ENCODE measurements at places on chromosomes 12 and 14.
A peak's percentile ranks its signal among the peaks of the same experiment; 100 is the strongest.

- no peak for DNase-seq
Observed at GRCh38 chr14:24013654-24014514, 25.2 kb downstream of the DHRS4L2 start.

GRCh38 chr12:79366374-79366773 is 324.4 kb downstream of the PAWR start:
- no peak for DNase-seq

DNA sequence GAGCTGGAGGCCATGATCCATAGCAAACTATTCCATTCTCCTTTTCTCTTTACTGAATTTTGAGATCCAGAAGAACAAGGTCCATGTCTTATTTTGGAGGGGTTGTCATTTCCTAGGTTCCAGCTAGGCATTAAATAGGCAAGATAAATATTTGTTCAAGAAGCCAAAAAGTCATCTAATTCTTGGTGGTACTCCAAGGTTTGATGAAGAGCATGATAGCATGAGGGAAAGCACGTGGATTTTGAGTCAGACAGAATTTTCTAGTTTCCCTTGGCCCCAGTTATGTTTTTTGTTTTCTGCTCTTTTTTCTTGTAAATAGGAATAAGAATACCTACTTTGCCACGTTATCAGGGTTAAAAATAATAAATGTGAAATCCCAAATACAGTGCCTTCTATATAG is 25.5 kb upstream of the FRMD6 start:
- DNase-seq: no peak

GRCh38 chr12:115840159-115840558 is 437.3 kb downstream of the MED13L start:
- no peak for DNase-seq

DNA sequence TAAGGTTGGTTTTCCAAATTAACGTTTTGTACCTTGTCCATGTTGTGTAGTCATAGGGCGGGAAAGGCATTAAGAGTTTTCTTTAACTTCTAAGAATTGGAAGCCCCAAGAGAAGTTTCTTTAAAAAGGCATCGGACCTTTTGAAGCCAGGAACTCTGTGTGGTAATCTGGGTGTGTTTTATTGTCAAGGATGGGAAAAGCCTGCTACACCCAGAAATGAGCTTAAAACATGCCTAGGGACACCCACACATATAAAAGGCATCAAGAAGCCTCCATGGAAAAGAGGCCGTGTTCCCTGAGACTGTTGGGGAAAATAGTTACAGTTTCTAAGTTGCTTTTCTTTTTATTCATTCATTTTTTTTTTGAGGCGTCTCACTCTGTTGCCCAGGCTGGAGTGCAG is 81.0 kb upstream of the PTHLH start:
- no peak for DNase-seq

DNA sequence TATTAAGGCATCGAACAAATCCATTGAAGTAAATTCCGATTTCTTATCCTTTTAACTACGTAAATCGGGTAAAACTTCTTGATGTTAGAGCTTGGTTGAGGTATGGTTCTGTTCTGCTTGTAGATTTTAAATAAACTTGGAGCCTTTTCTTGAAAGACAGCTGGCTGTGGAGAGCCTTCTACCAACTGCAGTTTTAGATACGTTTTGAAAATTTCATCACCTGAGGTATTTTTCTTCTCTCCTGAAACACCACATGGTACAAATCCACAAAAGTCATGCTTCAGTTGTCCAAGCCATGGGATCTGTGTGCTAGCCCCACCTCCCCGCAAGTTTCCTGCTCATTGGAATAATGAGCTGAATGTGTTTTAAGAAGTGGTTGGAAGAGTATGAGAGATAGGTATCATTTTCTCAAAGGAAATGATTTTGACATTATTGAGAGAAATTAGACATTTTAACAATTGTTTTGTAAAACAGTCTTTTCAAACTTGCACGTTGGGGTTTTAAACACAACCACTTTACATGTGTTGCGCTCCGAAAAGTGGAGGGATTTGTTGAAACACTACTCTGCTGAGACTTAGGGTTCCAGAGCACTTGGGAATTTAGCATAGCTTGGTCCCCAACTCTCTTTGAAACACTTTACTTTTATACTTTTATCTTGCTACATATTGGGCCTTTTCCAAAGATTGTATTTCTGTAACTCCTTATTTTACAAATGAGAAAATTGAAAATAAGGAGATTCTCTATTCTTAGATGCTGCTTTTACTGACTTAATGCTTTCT is 1.4 kb downstream of the PPM1A start:
- DNase-seq: no peak

DNA sequence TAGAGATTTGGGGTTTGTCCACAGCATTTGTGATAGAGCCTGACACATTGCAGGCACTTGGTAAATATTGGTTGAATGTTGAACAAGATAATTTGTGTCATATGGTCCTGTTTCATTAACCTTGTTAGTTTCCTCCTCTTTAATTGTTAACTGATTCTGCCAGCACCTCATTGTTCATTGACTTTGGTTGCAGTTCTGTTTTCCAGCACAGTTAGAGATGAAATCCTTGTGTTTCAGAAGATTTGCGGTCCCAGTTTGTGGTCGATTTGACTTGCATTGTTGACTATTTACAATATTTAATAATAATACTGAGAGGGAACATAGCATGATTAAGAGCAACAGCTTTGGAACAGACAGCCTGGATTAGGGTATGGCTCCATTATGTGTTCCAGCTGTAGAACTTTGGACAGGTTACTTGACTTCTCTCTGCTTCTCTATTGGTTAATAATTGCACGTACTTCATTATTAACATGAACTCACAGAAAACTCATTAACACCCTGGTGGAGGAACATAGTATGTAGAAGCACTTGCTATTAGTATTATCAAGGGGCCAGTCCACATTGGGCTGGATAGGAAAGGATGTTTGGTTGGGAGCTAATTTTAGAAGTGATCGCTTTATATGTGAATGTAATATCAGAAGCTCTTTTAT is 8.7 kb downstream of the DRAM1 start:
- DNase-seq: no peak

- no peak for DNase-seq
Observed at GRCh38 chr14:104999361-104999760, 13.8 kb downstream of the CLBA1 start.

DNA sequence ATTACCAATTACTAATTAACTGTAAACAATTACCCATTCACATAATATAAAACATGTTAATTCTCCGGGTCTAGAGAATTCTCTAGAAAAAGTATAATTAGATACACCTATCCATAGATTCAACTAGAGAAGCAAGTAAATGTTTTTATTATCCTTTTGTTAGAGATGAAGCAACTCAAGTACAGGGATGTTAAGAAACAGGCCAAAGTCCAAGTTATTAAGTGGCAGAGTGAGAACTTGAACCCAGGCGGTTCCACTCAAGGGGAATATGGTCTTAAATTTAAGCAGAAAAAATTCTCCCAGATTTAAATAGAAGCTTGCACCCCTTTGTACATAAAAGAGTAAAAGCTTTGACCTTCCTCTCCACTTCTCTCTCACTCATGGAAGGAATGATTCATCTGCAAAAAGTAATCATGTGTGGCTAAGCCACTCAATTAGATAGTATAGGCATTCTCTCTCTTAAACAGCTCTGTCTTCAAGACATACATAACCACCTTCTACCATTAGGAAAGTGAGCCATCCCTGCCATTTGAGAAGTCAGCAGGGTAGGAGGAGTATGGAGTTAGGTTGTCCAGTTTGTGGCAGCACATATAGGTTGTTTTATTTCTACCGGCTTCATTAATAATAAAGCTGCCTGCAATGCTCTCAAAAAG is 34.1 kb downstream of the ERGIC2 start:
- no peak for DNase-seq

DNA sequence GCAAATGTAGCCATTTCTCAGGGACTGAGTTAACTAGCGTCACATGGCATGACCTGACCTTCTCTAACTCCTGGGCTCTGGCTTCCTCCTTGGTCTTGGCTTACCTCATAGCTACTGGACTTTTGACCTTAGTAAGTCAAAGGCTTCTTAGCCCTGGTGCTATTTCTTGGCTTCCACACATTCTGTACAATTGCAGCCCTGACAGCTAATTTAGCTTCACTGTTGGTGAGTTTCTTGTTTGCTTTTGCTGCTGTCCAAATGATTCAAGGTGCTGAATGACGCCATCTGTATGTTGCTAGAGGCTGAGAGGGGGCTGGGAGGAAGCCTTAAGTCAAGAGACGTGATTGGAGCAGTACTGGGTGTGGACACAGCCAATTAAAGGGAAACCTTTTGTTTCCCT is 202.7 kb downstream of the PRKD1 start:
- no peak for DNase-seq

- DNase-seq: no peak
Observed at GRCh38 chr12:108360487-108360886, 21.4 kb upstream of the CMKLR1 start.

DNA sequence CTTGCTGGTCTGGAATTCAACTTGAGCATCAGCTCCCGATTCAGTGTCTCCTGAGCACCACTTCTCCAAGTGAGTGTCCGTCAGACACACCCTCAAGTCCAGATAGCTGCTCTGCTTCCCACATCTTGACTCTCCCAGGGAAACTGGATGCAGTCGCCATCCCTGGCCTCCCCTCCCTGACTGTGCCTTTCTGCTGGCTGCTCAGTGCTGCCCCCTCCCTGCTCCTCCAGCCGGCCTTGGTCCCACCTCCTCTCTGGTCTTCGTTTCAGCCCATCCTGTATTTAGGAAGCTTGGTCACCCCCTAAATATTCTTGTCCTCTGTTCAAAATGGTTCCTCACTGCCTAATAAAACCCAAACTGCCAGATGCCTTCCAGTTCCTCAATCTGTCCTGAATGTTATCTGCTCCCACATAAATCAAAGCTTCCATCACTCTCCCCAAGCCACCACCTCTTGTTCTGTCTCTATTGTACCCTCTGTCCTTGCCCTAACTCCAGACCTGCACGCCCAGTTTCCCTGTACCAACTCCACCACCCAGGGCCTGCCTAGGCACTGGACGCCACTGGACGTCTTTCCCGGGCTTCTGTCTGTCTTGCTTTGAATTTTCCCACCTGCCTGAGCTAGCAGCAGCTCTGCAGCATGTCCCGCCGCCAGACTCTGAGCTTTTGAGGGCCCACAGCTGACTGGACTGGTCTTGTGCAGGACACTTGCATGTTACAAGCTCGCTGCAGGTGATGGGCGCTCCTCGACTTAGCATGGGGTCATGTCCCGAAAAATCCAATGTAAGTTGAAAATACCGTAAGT is 33.8 kb downstream of the CCDC92 start:
- DNase-seq: no peak

GRCh38 chr14:88013750-88014349 is 8.9 kb downstream of the GPR65 start:
- DNase-seq: no peak

DNA sequence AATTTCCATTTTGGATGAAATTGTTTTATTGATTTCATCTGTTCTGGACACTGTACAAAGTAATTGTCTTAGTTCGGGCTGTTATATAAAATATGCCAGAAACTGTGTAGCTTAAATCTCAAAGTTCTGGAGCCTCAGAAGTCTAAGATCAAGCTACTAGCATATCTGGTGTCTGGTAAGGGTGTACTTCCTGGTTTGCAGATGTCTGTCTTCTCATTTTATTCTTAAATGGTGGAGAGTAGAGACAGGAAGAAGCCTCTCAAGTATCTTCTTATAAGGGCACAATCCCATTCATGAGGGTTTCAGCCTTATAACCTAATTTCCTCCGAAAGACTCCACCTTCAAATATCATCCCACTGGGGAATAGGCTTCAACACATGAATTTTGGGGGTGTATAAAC is 51.3 kb downstream of the MON2 start:
- DNase-seq: no peak

DNA sequence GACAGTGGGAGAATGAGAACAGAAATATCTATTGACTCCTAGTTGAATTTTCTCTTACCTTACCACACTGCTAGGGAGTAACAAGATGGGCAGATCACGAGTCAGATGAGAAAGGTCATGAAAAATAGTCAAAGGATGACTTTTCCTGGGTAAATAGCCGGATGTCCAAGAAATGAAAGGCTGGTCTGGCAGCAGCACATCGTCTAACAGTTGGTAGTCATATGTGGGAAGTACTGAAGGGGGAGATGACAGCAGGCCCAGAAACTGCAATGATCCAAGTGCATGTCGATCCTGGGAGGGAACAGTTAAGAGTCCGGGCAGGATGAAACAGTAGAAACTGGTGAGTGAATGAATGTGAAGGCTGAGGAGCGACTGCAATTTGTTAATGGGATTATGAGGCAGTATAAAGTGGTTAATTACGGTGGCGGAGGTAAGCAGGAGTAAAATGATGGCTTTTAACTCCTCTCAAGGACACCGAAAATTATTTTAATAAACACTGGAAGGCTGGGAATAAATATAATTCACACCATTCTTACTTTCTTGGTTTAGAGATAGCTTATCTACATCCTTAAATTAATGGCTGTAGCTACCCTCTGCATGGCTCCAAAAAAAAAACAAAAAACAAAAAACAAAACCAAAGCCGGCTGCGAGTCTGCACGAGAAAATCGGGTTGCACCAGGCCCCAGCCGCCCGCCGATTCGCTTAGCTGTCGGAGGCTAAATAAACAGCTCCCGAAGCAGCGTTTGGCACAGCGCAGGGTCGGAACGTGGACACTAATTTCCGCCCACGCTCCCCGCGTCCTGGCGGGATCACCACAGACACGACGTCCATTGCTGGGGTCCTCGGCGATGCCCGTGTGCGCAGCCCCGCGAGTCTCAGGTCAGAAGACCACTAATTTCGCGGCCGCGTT is 1.0 kb upstream of the ERC1 start:
- DNase-seq: peak; percentile 29

DNA sequence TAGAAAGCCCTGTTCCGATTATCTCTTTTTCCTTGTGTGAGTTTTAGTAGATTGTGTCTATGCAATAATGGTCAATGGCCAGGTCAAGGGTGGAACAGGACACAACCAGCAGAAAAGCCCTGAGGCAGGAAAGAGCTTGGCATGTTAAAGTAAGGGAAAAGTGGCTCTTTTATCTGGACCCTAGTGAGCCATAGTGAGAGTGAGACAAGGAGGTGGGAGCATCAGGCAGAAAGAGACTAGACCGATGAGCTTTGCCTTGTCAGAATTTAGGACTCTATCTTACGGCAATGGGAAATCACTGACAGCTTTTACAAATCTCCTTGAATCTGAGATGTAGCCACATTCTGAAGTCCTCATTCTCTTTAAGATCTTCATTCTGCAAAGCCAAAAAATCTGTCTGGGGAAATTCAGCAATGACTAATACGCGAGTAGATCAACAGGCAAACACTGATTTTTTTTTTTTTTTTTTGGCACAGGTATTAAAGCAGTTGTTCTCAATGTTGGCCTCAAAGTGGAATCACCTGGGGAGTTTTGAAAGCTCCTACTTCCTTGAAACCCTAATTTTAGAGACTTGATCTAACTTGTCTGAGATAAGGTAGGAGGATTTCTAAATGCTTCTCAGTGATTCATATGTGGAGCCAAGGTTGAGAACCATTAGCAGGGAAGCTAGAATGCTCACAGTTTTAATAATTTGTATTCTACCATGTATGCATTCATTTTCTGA is 33.9 kb downstream of the TMEM19 start:
- DNase-seq: no peak

DNA sequence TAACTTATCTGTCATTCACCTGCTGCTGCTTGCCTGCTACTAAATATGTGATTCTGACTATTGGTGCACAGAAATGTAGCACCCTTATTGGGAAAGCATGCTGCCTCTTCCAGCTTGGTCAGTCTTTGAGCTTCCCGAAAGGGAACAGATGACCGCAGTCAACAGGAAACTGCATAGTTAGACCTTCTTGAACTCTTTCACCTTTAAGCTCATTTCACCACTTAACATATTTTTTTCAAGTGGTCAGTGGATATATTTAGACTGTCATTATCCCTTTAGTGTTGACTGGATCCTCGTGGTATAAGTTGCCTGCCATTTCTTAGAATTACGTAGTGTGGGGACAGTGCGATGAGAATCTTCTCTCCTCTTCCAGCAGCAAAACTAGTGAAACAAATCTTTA is 224.9 kb downstream of the FBXL14 start:
- no peak for DNase-seq

- DNase-seq: peak; percentile 35
Observed at GRCh38 chr14:96407935-96408570, 16.1 kb downstream of the AK7 start.
